ENCODE measurements at places on chromosomes 7 and 10.

DNA sequence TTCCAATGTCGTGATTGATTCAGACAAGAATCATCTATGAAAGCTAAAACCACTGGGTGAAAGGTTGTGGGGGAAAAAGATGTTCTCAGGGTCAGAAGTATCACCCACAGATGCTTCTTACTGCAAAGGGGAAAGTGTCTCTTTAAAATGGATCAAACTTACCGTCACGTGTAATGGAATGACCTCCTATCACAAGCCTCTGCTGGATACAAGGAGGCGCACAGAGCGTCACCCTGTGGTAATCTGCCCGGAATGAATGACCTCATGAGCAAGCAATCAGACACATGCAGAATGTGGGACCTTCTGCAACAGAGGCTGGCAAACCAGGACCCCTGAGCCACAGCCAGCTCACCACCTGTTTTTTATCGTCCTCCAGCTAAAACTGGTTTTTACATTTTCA is 33.0 kb downstream of the WIPF3 start:
- no peak for DNase-seq

DNA sequence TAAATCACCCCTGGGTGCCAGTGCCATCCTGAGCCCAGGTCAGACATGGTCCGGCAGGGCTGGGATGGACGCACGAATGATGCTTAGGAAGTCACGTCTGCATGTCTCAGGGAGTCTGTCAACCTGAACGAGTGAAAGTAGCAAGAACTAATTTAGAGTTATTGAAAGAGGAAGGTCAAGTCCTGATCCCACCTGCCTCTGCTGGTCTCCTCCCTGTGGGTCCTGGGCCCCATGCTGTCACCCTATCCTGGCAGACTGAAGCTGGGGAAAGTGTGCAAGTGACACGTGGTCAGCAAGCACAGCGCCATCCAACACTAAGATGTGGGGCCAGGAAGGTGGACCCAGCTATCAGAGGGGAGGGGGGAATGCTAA is 26.1 kb upstream of the GRID1 start:
- no peak for DNase-seq

- no peak for DNase-seq
Observed at GRCh38 chr7:146755585-146755984, 639.0 kb downstream of the CNTNAP2 start.

- no peak for DNase-seq
Observed at GRCh38 chr7:102125127-102125596, 161.5 kb upstream of the SH2B2 start.

DNA sequence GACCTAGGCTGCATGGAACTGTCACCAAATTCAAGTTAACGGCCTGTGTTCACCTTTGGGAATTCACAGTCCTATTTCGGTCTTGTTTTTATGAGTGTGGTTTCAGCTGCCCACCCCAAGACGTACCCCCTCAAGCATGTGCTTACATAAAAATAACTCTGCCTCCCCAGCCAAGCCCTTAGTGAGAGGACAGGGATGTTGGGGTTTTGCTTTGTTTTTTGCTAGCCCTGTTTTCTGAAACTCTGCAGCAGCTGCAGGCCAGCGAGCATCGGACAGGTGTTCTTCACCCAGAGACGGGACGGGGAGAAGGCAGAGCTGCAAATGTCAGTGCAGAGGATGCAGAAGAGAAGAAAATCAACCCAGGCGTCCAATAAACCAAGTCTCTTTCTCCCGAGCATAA is 13.5 kb downstream of the CHST15 start:
- no peak for DNase-seq

DNA sequence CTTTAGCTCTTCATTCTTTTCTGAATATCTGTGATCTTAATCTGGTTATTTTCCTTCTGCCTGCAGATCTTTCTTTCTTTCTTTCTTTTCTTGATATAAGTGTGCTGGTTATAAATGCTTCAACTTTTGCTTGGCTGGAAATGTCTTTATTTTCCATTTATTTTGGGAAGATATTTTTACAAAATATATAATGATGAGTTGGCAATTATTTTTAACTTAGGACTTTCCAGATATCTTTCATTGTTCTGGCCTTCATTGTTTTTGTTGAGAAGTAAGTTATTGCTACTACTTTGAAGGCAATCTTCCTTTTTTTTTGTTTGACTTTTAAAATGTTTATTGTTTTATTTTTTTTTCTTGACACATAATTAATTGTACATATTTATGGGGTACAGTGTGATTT is 75.3 kb downstream of the ZNF503 start:
- DNase-seq = no peak

DNA sequence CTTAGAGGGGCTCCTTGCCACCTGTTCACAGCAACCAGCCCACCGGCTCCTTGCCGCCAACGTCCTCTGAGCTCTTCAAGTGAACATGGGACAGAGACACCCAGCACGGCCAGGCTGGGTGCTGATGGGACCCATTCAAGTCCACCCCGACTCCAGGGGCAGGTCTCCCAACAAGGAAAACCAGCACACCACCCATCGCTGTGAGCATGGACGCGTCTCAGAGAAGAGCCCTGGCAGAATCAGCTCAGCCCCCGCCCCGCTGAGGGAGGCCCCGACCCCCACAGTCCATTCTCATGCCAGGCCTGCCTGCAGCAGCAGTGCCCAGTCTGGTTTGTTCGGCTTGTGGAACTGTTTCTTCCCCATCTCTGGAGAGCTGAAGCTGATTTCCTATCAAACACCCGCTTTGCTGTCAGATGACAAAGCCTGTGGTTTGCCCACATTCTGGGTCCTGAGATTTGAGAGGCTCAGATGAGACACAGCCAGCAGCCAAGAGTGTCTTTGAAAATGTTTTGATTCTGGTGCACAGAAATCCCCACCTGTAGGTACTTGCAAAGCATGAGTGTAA is 216.6 kb downstream of the ZMYND11 start:
- no peak for DNase-seq

DNA sequence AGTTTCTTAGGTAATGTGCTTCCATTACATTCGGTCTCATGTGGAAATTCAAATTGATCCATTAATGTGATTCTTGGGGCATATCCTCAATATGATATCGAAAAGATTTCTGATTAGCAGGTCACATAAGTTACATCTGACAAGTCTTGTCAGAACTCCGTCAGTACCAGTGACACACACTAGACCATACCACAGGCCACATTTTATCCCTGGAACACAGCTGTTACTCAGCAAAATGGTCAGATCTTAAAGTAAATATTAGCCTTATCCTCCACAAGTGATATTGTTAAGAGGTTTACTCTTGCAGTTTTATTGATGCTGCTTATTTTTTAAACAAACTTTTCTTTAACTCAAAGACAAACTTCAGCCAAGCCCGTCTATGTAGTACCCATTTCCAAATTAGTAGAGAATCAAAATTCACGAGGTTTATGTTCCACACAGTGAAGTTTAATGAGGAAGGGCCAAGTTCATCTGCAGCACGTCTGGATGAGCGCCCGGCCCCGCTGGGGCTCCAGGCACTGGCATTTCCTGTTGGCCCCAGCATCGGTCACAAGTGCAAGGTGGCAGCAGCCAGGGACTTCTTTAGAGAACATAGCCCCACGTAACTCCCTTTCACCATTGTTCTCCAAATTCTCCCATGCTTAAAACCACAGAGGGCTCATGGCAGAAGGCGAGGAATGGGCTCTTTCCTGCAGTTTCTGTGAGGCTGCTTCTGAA is 132.2 kb downstream of the VIPR2 start:
- DNase-seq = no peak

- DNase-seq = no peak
Observed at GRCh38 chr10:100894033-100894432, 18.7 kb upstream of the SLF2 start.

GRCh38 chr7:117110480-117111315 is 157.4 kb downstream of the ST7 start:
- DNase-seq = peak; percentile 24

DNA sequence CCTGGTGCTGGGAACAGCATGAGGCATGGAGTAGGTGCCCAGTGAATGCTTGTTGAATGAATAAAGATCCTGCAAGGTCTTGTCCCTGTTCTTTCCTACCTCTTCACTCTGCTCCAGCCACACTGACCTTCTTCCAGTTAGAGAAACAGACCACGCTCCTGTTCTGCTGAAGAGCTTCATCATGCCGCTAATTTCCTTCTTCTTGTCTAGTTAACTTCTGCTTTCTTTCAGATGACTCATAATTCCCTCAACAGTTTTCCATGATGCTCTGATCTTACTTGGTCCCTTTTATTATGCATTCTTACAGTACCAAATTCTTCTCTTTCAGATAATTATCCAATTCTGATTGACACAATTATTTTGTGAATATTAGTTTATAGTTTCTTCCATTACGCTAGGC is 59.5 kb upstream of the C1QL3 start:
- no peak for DNase-seq

DNA sequence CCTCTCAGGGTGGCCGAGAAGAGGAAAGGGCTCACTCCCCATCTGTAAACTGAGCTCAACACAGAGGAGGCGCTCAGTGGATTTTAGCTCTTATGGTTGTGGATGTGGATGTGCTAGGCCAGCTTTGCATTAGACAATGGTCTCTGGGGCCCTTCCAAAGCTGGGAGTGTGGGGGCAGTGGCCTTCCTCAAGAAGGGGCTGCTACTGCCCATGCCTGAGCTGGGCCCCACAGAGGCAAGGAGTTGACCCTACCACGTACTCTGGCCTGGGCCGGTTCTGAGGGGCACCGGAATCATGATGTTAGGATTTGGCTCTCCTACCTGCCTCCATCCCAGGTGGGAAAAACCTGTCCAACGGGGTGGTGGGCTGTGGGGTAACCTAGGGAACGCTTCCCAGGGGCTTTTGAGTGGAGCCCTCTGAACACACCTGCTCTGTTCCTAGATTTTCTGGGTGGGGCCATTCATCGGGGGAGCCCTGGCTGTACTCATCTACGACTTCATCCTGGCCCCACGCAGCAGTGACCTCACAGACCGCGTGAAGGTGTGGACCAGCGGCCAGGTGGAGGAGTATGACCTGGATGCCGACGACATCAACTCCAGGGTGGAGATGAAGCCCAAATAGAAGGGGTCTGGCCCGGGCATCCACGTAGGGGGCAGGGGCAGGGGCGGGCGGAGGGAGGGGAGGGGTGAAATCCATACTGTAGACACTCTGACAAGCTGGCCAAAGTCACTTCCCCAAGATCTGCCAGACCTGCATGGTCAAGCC is 11.5 kb downstream of the AQP1 start:
- DNase-seq = no peak

GRCh38 chr7:76281006-76281705 is 21.3 kb upstream of the HSPB1 start:
- DNase-seq = no peak

DNA sequence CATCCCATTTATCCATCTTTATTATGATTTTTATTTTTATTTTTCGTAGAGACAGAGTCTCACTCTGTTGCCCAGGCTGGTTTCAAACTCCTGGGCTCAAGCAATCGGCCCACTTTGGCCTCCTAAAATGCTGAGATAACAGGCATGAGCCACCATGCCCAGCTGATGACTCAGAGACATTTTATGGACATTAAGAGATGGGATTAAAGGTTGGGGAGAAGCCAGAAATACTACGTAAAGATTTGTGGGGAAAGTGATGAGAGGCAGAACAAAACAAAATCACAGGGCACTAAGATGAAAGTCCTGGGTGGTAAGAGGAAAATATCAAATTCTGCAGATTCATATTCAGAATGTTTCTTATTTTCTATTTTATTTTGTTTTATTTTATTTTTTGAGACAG is 7.6 kb downstream of the WNT8B start:
- DNase-seq = no peak

- DNase-seq = no peak
Observed at GRCh38 chr10:73759512-73760115, 15.4 kb downstream of the SEC24C start.

DNA sequence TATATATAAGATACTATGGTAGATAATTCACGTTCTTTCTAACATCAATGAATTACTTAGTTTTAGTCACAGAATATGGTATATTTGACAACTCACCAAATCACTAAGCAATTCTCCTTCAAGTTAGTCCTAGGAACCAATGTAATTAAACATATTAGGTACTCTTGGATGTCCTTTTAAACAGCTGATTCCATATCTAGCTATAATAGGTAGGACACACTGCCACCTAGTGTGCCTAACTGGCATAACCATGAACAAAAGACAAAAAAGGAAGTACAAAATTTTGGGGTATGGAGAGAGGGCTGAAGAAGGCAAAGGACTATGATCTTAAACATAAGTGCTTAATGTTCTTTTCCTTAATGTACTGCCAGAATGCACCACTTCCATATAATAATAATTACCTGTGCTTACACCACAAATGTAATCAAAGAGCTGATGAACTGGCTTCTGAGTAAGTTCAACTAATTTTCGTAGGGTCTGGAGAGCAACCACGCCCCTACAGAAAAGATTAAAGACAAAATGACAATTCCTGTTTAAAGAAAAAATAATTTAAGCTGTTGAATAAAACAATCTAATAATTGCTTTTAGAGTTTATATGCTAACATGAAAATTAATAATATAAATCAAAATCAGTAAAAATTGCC is 28.7 kb downstream of the PNPLA8 start:
- peak; percentile 44 for DNase-seq

- DNase-seq = no peak
Observed at GRCh38 chr10:101643546-101643945, 51.4 kb downstream of the FBXW4 start.

- no peak for DNase-seq
Observed at GRCh38 chr7:39709768-39710311, 86.5 kb downstream of the RALA start.

GRCh38 chr10:74738542-74738941 is 87.9 kb upstream of the KAT6B start:
- no peak for DNase-seq

DNA sequence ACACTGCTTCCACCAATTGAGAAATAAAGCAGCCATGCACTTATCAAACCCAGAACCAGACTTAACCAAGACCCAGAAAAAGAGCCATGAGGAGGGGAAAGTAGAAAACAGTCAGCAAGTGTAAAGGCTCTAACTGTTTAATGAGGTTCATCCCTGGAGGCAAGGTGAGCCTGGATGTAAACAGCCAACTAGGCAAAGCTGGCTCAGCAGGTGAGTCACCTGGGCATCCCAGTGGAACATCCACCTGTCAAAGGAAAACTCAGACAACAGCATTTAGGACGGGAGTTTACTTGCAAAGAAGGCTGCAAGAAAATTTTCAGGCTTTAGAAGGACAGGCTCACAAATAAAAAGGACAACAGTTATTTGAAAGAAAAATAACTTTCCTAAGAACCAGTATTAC is 153.0 kb downstream of the SNX13 start:
- no peak for DNase-seq

DNA sequence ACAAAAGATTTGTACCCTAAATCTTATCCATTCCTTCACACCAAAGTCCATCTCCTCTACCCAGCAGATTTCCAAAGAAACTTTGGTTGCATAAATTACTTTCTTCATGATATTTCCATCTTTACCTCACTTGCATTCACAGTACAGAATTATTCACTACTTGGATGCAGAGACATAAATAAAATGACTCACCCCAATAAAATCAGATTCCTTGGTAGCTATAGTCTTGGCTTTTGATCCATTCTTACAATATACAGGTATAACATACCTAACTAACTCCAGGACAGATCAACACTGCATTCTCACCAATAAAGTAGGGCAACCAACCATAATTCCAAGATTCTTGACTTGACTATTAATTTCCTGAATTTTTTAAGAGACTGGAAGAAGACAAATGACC is 815.1 kb downstream of the MAGI2 start:
- no peak for DNase-seq
